ENCODE measurements at places on chromosomes 13 and 19. TPM values are rescaled to one million over a fixed set of nuclear protein-coding genes. Genes with fewer than 3 reads are reported as not detected.

DNA sequence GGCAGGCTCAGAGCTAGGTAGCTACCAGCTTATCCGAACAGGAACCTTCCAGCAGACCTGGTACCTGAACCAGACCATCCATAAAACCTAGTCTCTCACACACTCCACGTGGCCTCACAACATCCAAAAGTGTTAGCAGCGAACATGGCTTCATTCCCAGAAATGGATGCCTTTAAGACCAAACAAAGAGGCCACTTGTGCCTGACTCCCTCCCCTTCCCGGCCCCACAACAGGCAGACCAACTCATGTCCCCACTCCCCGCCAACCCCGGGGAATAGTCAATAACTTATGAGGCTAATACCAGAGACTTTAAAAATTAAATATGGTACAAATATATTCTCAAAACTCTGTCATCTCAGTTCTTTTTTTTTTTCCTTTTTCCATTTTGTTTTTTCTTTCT lies 46.2 kb downstream of the ZNF557 start:
- DNase-seq = no peak
- no peaks in the 10 kb centered on the region for H3K27me3 ChIP-seq

DNA sequence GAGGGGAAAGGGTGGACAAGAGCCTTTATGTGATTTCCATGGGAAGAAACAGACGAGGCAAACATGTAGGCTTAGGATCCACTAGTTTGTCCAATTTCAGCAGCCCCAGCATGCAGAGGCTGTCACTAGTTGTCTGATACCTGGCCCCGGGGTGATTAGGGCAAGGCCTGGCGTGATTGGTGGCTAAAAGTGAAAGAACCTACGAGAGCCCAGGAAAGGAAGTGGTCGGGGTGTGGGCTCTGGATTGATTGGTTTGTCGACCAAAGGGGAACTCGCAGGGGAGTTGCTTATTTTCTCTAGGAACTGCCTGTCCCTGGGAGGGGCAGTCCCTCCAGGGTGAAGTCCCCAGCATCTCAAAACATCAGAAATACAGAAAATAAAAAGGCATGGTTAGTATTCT lies 64.2 kb upstream of the UQCRFS1 start:
- H3K4me3 ChIP-seq = no peak overlapping the region
- H3K27ac ChIP-seq = no peak overlapping the region
- H3K27me3 ChIP-seq = no peaks in the 10 kb centered on the region
- H3K4me1 ChIP-seq = no peaks in the 10 kb centered on the region

- peaks cover 3% of the 10 kb centered on the region for H3K4me1 ChIP-seq
- DNase-seq = no peak
- no peak overlapping the region for H3K4me3 ChIP-seq
- no peaks in the 10 kb centered on the region for H3K27me3 ChIP-seq
- H3K36me3 ChIP-seq = no peaks in the 10 kb centered on the region
Measured at GRCh38 chr13:58056426-58056825, 424.9 kb downstream of the PCDH17 start.

GRCh38 chr19:7904074-7905020 lies 670 bp downstream of the MAP2K7 start:
- H3K4me3 ChIP-seq = peak overlapping the region; percentile 91
- no peaks in the 10 kb centered on the region for H3K36me3 ChIP-seq
- DNase-seq = peak; percentile 49

DNA sequence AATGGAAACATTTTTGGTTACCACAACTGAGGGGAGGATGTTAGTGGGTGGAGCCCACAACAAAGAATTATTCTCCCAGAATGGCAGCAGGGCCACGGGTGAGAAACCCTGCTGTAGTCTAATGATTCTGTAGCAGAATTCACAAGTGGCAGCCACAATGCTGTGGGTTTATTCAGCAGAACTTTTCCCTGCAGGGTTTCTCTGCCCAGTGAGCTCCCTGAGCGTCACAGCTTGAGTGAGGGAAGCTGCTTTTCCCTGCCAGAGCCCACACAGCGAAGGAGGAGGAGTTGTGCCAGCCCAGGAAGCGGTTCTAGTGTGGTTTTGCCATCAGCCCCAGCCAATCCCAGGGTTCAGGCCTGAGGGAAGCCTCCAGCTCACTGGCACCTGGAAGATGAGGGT lies 4.4 kb downstream of the ATP12A start:
- no peaks in the 10 kb centered on the region for H3K36me3 ChIP-seq
- no peak overlapping the region for H3K4me3 ChIP-seq
- H3K27ac ChIP-seq = no peak overlapping the region
- H3K4me1 ChIP-seq = peaks cover 24% of the 10 kb centered on the region
- DNase-seq = no peak

DNA sequence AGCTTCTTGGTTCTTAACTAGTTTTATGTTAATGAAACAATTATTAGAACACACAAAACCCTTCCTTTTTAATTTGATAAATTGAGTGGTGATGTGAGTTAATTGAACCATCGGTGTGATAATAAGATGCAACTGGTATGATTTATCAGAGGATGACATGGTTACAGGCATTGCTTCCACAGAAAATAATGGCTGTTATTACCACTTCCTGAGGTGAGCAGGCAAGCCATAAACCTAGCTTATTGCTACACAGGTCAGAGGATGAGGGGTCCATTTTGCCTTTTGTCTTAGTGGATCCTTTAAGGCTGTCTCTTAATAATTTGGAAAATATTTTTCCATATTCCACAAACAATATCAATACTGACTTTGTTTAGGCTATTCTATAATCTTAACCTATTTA lies 226.6 kb upstream of the EDNRB start:
- no peaks in the 10 kb centered on the region for H3K36me3 ChIP-seq
- H3K4me1 ChIP-seq = no peaks in the 10 kb centered on the region
- no peaks in the 10 kb centered on the region for H3K27me3 ChIP-seq
- no peak for DNase-seq

Gene ADM5
- total RNA-seq = 5.7 TPM

Gene C19orf67
- total RNA-seq = not detected

Gene RUBCNL
- total RNA-seq = 5.9 TPM

Gene IGFL1
- total RNA-seq = not detected

Data from GM23338 (cell line).